ENCODE measurements at places on chromosomes 7 and 10. TPM values are rescaled to one million over a fixed set of nuclear protein-coding genes. Genes with fewer than 3 reads are reported as not detected.

The PDK4 gene
- 712 TPM for total RNA-seq

The WDFY4 gene
- 2.0 TPM for total RNA-seq

The ANKRD30A gene
- not detected for total RNA-seq

The ELN gene
- total RNA-seq, result 138 TPM

DNA sequence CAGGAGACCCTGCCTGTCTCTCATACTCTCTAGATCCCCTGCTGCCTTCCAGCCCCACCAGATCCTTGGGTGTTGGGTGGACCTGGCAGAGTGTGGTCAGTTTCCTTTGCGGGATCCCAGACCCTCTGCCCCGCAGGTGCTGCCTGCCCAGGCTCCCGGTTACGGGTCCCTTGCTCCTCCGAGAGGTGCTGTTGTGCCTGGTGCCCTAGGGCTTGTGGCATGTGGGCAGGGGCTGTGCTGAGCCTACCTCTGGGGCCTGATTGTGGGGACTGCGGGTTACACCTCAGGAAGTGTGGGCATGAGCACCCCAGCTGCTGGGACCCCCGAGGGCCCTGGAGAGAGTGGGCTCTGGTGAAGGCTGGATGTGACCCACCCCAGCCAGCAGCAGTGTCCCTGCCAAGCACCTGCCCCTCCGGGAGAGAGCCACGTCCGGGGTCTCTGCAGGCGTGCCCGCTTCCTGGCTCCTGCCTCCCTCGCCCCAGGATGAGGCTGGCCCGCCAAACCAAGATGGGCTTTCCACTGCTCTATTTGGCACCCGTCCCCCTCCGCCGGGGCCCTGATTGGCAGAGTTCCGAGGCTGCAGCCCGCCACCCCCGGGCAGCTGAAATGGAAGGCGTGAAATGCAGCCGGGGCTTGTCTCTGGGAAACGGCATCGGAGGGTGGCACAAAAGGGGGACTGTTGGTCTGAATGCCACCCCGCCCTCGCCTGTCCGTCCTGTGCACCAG, 17.0 kb downstream of the CLIP2 start:
- DNase-seq, result no peak

DNA sequence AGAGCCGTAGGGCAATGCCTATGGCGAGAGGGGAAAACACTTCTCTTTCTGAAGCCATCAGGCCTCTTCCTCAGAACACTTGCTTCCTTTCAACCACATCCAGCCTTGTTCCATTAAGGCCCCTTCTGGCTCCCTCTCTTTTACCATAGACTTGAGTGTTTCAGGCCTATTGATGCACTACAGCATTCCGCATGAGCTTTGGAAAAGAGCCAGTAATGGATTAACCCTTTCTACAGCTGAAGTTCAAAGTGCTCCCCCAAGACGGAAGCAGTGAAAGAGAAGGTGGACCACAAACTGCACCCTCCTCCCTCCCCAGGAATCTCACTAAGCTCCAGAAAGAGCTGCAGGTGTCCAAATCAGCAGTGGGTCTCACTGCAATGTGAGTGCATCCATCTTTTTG, 102.7 kb upstream of the C7orf33 start:
- DNase-seq, result no peak

- no peak for DNase-seq
Observed at GRCh38 chr10:74077416-74077815, 73.2 kb downstream of the AP3M1 start.

Measured in right atrium auricular region (tissue), 2 donors.